ENCODE measurements at places on chromosomes 11 and 22.
A peak's percentile ranks its signal among the peaks of the same experiment; 100 is the strongest.

GRCh38 chr22:41444360-41445128 is 2.1 kb downstream of the TOB2 start:
- peak; percentile 96 for DNase-seq

DNA sequence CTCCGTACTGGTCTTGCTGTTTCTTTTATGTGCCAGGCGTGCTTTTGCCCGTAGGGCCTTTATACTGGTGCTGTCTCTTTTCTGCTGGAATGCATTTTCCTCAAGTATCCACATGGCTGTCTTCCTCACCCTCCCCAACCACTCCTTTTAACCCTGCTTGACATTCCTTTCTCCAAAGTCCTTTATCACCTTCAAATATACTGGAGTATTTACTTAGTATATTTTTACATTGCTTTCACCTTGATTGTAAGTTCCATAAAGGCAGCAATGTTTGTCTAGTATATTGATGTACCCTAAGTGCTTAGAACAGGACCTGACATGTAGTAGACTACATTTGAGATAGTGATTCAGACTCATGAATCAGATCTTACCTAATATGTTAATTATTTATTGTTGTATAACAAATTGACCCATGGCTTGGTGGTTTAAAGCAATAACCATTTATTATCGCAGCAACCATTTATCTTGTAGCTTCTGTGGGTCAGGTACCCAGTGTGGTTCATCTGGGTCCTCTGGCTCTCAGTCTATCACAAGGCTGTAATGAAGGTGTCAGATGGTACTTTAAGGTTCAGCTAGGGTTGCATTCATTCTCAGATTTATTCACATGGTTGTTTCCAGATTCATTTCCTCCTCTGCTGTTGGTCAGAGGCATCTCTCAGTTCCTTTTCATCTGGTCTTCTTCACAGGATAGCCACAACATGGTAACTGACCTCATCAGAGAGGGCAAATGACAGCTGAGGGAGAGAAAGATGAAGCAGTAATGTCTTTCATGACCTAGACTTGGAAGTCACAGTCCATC is 34.2 kb downstream of the DDX10 start:
- DNase-seq, result no peak

- DNase-seq, result no peak
These were observed 45.3 kb downstream of the CCDC34 start for GRCh38 chr11:27317751-27318150.

- DNase-seq, result no peak
These were observed 33.5 kb downstream of the NFRKB start for GRCh38 chr11:129861702-129862522.

- DNase-seq, result no peak
These were observed 1.1 kb downstream of the NEAT1 start for GRCh38 chr11:65423516-65424204.

GRCh38 chr22:42331014-42331413 is 60.6 kb upstream of the TCF20 start:
- no peak for DNase-seq

DNA sequence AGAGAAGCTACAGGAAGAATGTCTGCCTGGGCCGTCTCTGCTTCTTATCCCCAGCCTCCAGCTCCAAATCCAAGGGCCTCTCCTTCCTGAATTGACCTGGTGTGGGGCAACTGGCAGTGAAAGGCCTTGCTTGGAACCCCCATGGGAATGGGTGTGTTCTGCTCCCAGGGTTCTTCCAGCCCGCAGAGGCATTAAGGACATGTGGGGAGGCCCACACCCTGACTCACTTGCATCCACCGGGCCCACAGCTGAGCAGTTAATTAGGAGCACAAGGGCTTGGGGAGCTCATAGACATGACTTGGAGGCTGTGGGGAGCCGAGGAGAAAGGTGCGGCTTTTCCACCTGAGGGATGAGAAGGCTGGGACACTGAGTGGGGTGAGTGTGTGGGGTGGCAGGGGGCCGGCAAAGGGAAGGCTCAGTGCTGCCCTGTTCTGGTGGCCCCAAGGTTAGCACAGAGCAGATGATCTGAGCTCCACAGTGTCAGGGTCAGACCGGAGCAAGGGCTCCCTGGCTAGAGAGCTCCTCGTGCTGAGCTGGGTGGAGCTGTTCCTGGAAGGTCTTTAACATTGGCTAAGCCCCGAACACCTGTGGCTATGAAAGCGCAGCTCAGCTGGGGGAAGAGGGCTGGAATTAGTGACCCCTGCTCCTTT is 64.5 kb upstream of the NECTIN1 start:
- DNase-seq, result no peak

GRCh38 chr11:33753304-33753967 is 17.2 kb upstream of the CD59 start:
- DNase-seq, result peak; percentile 72

DNA sequence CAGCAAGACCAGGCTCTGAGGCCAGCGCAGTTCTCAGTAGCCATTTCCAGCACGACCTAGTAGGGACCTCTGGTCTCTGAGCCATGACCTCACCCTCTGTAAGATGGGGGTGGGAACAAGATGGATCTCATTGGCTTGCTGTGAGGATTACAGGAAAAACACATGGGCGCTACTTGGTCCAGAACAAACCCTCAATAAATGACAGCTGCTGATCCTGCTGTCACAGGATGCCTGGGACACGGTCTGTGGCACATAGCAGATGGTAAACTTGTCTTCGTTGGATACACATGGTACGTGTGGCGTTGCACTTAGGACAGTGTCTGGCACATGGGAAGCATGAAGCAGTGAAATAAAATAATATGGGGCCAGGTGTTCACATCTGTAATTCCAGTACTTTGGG is 4.5 kb upstream of the KCTD17 start:
- DNase-seq, result no peak

- DNase-seq, result peak; percentile 46
These were observed 1.0 kb upstream of the FNBP4 start for GRCh38 chr11:47768101-47768612.

GRCh38 chr11:67099831-67100324 is 19.2 kb upstream of the KDM2A start:
- DNase-seq, result no peak

DNA sequence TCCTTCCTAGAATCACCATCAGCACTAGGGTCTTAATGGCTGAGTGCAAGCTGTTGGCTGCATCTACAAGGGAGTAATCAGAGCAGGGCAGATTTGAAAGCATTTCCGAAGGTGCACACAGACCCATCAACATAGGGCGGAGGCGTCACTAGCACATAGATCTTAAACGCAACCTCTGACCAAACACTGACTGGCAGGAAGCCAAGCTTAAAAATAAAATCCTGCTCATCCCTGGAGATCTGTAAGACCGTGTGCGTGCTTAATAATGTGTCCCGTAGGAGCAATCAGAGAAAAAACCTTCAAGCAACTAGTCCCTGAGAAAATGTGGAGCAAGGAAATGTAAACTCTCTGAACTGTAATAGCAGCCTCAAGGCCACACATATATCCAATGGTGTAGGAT is 470.5 kb downstream of the ETS1 start:
- no peak for DNase-seq

- no peak for DNase-seq
These were observed 53.1 kb upstream of the TSPAN18 start for GRCh38 chr11:44673688-44674087.

DNA sequence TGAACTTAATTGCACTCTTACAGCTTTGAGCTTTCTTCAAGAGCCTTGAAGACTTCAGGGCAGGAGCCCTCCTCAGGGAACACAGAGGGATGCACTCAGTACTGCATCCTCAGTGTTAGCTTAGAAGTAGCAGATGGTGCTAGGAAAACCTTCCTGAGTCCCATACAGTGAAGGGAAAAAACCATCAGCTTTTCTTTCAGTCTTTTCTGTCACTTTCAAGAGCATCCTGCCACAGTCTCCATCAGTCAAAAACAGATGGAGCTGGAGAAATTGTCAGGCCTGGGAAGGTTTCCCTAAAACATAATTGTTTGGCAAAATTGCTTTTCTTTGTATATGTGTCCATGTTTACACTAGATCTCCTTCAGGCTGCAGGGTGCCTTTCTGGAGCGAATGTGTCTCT is 384.1 kb downstream of the NELL1 start:
- no peak for DNase-seq

GRCh38 chr11:117197516-117198456 is 1.4 kb upstream of the TAGLN start:
- no peak for DNase-seq

DNA sequence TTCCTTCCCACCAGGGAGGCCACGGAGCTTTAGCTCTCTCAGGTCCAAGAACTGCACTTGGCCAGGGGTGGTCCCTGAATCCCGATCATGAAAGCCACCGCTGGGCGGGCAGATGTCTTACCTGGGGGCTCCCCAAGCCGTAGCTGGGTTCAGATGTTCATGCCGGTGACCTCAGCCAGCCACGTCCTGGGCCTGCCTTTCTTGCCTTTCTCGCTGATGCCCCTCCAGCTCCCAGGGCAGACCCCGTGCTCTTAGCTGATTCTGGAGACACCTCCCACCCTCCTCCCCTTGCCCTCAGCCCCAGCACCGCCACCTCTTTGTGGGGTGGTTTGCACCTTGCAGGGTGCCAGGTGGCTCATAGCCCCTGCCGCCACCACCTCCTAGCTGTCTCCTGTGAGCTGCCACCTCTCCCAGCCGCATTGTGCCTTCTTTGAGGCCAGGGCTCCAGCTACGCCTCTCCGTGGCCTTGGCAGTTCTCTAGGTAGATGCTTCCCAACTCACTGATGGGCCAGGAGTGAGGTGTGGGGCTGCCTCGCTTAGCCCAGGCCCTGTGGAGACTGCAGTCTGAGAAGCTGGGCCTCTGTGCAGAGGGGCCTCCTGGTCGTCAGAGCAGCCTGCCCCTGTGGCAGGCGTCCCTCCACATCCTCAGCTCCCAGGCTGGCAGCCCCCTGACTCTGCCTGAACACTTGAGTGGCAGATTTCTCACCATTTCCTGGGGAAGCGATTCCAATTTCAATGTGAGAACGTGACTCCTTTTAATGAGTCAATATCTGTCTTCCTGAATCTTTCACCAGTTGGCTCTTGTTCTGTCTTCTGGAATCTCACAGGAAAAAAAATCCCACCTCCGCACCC is 97.6 kb upstream of the B3GAT1 start:
- no peak for DNase-seq

- no peak for DNase-seq
These were observed 405.0 kb downstream of the BRD1 start for GRCh38 chr22:49422701-49423100.

DNA sequence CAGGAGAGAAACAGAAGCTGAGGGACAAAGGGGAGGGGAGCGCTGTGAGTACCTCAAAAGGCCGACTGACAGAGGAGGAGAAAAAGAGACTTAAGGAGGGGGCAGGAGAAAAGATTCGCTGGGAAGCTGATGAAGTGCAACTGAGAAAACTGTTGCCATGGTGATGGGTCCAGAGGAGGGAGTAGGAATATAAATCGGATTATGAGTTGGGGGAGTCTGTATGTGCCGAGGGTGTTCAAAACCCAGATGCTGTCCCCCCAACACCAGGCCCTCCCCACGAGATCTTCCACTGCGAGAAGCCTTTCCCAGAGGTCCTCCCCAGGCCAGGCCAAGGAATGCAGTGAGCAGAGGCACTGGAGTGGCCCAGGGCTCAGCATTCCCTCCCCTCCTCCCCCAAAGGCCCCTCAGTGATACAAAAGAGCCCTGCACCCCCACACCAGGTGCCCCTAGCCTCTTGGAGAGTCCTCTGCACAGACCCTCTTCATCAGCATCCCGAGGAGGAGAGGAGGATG is 13.7 kb upstream of the BCL9L start:
- DNase-seq, result no peak

- DNase-seq, result no peak
These were observed 16.0 kb downstream of the PIM3 start for GRCh38 chr22:49976439-49977175.

GRCh38 chr22:49268924-49269323 is 558.7 kb downstream of the BRD1 start:
- no peak for DNase-seq

DNA sequence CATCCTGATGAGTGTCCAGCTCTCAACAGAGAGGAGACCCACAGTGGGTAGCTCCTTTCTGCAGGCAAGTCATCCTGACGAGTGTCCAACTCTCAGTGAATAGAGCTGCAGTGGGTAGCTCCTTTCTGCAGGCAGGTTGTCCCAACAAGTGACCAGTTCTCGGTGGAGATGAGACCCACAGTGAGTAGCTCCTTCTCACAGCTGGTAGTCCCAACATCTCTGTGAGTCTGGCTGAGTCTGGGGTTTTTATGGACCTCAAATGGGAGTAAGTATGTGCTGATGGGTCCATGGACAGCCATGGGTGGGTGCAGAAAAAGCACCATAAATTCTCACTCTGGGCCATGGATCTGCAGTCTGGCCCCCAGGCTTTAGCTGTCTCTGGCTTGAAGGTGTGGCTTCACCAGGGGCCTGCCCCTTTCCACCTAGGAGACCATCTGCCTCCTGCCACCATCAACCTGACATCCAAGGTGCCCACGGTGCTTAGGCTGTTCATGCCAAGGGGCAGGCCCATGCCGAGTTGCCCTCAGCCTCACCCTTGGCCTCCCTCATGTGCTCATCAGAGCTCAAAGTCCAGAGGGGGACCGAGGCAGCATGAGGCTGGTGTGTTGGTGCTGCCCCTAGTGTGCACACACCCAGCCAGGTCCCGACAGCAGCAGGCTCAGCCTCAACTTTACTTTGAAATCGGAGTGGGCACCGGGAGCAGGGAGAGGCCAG is 15.3 kb downstream of the NPAT start:
- no peak for DNase-seq

- no peak for DNase-seq
These were observed 158.9 kb downstream of the NCAM1 start for GRCh38 chr11:113119966-113120736.

GRCh38 chr11:14357881-14358728 is 878 bp downstream of the RRAS2 start:
- DNase-seq, result peak; percentile 29

DNA sequence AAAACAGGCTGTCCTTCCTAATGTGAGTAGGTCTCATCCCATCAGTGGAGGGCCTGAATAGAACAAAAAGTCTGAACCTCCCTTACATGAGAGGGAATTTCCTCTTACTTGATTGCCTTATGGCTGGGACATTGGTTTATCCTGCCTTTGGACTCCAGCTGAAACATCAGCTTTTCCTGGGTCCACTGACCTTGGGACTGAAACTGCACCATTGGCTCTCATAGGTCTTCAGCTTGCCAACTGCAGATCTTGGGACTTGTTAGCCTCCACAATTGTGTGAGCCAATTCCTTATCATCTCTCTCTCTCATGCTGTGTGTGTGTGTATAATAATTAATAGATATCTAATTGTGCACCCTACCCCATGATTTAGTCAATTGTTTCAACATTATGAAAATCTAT is 375.3 kb upstream of the DDI1 start:
- no peak for DNase-seq

All from gastrocnemius medialis (tissue), 4 donors.